ENCODE measurements at places on chromosomes 7 and 10.

GRCh38 chr7:107977048-107977447 is 25.9 kb downstream of the LAMB1 start:
- no peak for DNase-seq

DNA sequence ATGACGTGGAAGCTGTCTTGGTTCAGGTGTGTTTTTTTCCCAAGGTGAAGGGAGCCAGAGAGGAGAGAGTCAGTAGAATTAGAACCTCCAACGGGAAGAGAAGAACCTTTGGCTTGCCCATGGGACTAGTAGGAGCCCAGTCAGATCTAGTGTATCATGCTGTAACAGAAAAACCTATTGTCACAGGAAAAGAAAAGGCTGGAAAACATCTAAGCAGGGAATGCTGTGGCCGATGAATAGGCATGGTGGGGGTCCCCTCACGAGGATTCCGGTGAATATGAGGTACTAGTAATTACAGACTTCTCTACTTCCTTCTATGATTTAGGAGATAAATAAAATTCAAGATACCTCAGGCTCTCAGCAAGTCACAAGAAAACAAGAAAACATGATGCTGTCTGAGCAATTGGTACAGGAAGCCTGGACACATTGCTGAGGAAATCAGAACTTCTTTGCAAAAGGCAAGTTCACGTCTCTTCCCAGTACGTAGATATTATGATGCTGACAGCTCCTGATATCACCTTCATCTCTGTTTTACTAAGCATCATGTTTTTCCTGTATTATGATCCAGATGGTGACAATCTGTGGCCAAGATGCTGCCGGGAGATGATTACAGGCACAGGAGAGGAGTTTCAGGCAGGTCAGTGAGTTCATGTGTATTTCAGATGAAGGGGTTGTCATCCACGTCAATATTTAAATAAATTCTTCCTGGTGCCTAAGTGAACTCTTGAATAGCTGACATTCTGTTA is 54.3 kb upstream of the NPY start:
- no peak for DNase-seq

- peak; percentile 48 for DNase-seq
These were observed 141.6 kb upstream of the TCERG1L start for GRCh38 chr10:131452926-131453720.

DNA sequence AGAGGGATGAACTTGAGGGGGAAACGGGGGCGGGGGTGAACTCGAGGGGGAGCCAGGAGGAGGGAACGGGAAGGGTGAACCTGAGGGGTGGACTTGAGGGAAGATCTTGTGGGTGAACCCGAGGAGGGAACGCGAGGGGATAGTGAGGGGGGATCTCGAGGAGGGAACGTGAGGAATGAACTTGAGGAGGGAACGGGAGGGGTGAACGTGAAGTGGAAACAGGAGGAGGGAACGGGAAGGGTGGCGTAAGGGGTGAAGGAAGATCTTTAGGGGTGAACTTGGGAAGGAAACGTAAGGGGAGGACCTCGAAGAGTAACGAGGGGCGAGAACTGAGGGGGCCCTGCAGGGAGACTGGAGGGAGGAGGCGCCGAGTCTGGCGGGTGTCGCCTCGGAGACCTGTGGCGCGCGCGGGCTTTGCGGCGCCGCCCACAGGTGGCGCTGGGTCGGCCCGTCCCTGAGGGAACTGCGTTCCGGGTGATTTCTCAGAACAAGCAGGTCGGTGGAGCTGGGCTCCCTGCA is 651 bp downstream of the MYO3A start:
- DNase-seq, result peak; percentile 10

GRCh38 chr7:139775829-139776266 is 1.9 kb downstream of the HIPK2 start:
- peak; percentile 81 for DNase-seq

GRCh38 chr7:138324941-138325340 is 135.1 kb upstream of the TRIM24 start:
- DNase-seq, result no peak

- no peak for DNase-seq
These were observed 494.3 kb upstream of the AUTS2 start for GRCh38 chr7:69104023-69104422.

GRCh38 chr7:5574770-5575269 is 151.2 kb upstream of the TNRC18 start:
- no peak for DNase-seq

DNA sequence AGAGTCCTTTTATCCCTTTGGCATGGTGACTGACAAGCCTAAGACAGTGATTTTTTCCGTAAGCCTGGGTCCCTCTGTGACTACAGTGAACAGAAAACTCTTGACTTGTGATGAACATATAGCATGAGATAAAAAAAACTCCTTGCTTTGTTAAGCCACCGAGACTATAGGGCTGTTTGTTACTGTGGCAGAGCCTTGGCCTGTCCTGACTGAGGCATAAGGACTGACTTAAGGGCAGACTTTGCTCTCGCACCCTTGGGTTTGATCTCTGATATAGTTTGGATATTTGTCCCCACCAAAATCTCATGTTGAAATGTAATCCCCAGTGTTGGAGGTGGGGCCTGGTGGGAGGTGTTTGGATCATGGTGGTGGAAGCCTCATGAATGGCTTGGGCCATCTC is 316.4 kb upstream of the C7orf33 start:
- no peak for DNase-seq

GRCh38 chr7:50589364-50589763 is 24.2 kb upstream of the DDC start:
- no peak for DNase-seq

- DNase-seq, result no peak
These were observed 181.6 kb downstream of the NXPH1 start for GRCh38 chr7:8615019-8615418.

DNA sequence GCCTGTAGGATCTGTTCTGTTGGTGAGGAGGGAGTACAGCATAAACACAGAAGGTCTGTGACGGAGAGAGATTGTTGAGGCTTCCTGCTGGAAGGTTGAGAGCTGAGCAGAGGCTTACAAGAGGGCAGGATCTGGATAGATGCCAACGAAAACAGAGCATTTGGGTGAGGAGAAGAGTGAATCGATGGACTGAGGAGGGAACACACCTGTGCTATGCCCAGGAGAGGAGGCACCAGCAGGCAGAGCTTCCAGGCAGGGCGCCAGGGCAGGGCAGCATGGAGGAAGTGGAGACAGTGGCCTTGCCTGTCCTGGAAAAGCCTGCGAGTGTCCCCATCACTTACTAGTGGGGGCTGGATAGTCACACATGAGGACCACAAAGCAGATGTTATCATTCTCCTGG is 282.9 kb downstream of the PAXIP1 start:
- no peak for DNase-seq

- no peak for DNase-seq
These were observed 1080.1 kb upstream of the SORCS1 start for GRCh38 chr10:108244443-108245228.

DNA sequence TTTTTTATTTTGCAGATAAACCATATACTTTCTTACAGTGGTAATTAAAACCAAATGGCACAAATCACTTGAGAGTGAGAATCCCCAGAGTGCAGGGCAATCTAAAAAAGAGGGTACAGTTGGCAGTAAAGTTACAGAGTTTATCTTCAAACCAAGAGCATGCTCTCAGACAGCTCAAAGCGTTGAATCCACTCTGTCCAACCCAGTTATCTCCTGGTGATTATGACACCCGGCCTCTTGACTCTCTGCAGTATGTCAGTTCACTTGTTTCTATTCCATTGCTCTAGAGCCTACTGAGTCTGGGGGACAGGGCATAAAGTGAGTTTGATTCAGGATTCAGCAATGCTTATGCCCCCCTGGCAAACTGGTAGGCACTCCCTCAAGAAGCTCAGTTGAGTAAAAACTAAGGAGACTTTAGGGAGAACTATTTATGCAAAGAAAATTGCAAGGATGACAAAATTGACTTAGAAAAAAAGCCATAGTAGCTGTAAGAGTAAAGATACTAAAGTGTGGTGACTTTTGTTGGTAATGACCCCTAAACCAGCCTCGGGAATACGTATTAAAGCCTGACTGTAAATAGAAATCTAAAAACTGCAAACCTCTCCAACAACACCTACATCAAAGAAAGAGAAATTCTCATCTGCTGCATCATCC is 55.5 kb downstream of the COL1A2 start:
- no peak for DNase-seq

GRCh38 chr7:135195968-135196629 is 15.2 kb downstream of the WDR91 start:
- no peak for DNase-seq

- no peak for DNase-seq
These were observed 2.8 kb upstream of the R3HCC1L start for GRCh38 chr10:98131619-98132018.

GRCh38 chr7:38127216-38128207 is 50.5 kb upstream of the STARD3NL start:
- DNase-seq, result no peak

DNA sequence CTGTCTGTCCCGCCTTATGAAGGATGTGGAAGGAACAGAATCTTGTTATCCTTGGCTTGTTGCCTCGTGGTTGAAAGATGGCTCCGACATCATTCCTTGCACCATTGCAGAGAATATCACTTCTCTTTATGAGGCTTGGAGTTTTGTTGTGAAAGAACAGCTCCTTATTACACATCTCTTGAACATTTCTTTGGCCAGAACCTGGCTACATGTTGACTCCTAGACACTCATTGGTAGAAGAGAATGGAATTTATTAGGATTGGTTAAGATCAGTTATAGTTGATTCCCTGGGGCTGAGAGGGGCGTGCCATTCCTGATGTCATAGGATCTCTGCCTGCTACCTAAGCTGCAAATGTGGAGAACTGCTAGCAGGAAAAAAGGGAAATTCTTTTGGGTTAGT is 180.5 kb upstream of the CTBP2 start:
- no peak for DNase-seq

Measured in putamen (tissue), 1 donor.